ENCODE measurements at places on chromosomes 2 and 18. TPM values are rescaled to one million over a fixed set of nuclear protein-coding genes. Genes with fewer than 3 reads are reported as not detected.

Gene CNTNAP5
- not detected for total RNA-seq

- no peak for DNase-seq
Measured at GRCh38 chr2:42840760-42841159, 48.4 kb upstream of the HAAO start.

DNA sequence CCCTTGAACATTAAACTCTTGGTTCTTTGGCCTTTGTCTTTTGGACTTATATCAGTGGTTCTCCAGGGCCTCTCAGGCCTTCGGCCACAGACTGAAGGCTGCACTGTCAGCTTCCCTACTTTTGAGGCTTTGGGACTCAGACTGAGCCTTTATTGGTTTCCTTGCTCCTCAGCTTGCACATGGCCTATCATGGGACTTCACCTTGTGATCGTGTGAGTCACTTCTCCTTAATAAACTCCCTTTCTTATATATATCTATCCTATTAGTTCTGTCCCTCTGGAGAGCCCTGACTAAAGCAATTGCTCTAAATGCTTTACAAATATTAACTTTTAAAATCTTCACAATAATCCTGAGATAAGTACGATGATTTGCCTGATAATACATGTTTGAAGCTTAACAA lies 353.6 kb upstream of the TRIB2 start:
- DNase-seq: no peak

- no peak for DNase-seq
Measured at GRCh38 chr18:5891184-5891853, 4.0 kb downstream of the TMEM200C start.

DNA sequence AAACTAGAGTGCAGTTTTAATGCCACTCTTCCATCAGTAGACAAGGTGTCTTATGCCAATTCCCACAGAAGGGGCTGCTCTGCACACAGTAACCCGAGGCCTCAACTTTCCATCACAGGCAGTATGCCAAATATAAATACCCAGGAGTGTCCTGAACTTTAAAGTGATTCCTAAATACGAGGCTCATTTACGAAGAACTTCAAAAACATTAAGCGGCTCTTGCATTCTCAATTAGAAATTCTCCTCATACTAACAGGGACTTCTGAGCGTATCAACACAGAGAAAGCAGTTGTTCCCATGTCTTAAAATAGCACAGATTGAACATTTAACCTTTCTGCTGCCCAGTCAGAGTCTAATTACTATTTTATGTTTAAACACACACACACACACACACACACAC lies 638.6 kb downstream of the ERBB4 start:
- DNase-seq: no peak

- DNase-seq: no peak
Measured at GRCh38 chr2:200263279-200263678, 43.2 kb upstream of the SPATS2L start.

GRCh38 chr2:229689307-229689839 lies 25.0 kb downstream of the DNER start:
- no peak for DNase-seq

DNA sequence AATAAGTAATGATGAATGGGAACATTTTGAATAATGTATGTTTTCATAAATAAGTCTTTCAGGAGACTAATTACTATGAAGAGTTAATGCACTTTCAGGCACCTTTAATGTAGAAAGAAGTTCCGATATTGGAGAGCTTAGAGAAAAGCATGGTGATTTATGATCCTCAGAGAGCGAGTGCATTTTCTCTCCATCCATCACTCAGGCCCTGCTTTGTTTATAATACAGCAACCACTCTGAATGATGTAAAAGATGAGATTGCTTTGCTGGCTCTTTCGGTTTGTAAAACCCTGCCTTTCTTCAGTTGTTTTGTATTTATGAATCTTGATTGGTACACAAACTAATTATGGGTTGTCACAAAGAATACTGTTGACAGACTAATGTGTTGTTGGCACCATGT lies 132.0 kb downstream of the NYAP2 start:
- no peak for DNase-seq

Gene SH3RF3
- total RNA-seq: 0.89 TPM

DNA sequence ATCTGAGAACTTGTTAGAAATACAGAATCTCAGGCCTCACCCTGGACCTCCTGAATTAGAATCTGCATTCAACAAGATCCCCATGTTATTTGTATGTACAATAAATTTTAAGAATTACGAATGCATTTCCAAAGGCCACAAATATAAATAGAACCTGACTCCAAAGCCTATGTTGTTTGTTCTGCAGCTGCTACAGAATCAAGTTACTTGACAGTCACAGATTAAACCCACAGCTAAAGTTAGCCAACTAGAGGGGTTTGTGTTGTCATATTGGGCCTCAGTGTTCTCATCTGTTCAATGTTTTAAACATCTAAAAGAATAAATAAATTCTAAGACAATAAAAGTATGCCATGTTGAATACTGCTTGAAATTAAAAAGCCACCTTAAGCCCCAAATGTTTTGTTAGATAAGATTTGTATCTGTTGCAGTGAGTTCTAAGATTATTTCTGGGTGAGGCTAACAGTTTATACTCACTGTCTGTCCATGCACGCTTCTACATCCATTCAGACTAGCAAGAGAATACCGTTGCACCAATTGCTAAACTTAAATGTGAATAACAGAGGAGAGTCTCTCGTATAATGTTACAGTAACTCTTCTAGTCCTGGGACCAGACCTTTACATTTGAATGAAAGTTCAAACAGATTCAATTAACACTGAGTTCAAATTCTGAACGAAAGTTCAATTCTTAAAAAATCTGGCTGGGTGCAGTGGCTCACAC lies 200.4 kb downstream of the MEMO1 start:
- DNase-seq: no peak

GRCh38 chr2:39730276-39730675 lies 48.8 kb downstream of the THUMPD2 start:
- no peak for DNase-seq

- no peak for DNase-seq
Measured at GRCh38 chr2:190080527-190081049, 18.1 kb upstream of the MSTN start.

DNA sequence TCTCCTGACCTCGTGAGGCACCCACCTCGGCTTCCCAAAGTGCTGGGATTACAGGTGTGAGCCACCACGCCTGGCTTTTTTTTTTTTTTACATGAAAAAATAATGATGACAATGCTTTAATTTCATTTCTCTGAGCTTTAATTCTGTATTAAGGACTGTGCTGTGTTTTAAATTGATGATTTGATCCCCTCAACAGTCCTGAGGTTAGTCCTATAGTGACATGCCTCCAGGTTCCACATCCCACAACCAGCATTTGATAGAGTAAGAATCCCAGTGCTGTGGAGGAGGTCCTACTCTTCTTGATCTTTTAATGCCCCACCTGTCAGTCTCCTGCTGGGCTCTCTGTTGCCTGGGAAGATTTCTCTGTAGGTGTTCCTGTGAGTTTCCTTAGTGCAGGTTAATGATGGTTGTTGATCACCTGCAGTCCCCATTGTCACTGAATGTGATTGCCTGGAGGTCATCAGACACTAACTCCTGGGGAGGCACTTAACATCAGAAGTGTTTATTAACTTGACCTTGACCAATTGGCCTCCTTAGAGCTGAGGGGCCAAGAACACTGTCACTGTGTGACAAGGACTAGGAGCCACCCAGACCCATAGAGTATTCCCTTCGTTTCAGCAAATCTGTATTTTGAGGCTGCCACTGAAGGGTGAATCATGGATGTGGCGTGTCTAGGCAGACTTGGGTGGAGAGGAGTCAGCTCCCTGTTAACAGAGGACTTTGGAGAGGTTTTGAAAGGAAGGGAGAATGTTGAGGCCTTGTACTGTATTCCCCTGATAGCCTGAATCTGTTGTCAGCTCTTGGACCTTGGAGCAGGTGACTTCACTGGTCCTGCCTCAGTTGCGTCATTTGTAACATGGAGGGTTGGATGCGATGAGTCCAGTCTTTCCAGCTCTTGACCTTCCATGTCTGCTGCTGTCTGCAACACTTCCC lies 11.5 kb downstream of the ASAP2 start:
- DNase-seq: no peak

Gene KYNU
- total RNA-seq: 0.83 TPM

Gene UCN
- 1.1 TPM for total RNA-seq

DNA sequence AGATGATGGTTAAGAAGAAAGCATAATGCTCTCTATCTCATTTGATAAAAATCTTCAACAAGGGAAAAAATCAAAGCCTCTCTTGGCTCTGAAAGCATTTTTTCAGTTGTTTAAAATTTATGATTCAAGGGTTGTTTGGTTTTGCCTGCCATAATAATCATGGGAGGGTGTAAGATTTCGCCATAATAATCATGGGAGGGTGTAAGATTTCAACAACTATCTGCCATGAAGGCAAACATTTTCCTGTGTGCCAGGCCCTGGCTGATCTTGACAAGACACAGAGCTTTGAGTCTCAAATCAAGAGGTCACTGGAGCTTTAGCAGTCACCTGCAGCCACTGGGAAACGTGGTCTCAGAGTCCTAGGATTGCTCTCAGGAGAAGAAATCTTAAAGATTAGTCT lies 175.1 kb upstream of the PIEZO2 start:
- no peak for DNase-seq
